Left colon (tissue), 2 donors: ENCODE measurements at places on chromosomes 6 and 20.

- DNase-seq = peak; percentile 61
These were observed 43.6 kb downstream of the C6orf15 start for GRCh38 chr6:31068669-31069340.

DNA sequence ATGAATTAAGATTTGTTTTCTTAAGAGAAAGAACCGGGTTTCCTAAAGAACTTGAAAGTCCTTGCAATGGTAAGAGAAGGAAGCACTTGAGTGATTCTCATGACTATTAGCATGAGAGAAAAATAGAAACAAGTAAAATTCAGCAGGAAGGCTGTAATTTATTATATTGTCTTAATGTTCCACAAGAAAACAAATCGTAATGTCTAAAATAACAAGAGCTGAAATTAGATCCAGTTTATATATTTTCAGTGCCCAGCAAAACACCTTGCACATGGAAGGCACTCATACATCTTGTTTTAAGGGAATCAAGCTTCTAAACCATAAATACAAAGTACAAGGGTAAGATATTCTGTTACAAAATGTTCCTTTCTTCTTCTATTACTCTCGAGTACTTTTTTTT, 229.4 kb upstream of the PLN start:
- no peak for DNase-seq

DNA sequence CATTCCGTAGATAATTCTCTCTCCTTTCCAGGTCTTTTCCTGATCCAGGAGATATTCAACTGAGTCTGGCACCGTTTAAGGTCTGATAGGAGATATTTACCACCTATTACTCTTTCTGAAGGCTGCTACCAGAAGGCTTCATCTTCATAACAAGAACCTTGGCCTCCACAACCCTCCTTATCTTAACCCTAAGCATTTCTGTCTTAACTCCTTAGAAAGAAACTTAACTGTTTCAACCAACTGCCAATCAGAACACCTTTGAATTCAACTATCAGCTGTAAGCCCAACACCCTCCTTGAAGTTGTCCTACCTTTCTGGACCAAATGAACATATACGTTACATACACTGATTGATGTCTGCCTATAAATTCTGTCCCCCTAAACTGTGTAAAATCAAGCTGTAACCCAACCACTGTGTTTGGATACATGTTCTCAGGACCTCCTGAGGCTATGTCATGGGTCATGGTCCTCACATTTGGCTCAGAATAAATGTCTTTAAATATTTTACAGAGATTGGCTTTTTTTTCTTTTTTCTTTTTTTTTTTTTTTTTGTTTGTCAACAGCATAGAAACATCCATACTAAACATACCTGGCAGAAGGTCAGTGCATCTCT, 6.6 kb upstream of the TNFAIP3 start:
- no peak for DNase-seq

DNA sequence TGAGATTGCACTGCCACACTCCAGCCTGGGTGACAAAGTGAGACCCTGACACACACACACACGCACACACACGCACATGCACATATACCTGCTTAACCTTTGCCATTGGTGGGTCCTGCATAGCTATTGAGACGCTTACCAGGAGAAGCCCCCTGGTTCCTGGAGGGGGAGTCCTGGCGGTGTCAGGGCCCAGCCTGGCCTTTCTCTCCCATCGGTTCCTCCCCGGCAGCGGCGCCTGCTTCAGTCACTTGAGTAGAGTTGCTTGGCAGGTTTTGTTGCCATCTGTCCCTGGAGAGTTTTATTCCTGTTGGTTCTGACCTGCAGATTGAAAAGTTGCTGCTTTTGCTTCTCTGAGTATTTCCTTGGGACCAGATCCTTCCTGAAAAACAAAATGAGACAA, 20.6 kb upstream of the FAM209A start:
- DNase-seq = no peak

- DNase-seq = no peak
These were observed 13.8 kb downstream of the MARCKS start for GRCh38 chr6:113870917-113871316.

GRCh38 chr6:106519460-106520394, 109.6 kb downstream of the RTN4IP1 start:
- peak; percentile 45 for DNase-seq

- DNase-seq = no peak
These were observed 219.6 kb upstream of the CHD6 start for GRCh38 chr20:41837669-41838224.

- DNase-seq = peak; percentile 84
These were observed 59.2 kb downstream of the TRAM2 start for GRCh38 chr6:52517502-52518278.

DNA sequence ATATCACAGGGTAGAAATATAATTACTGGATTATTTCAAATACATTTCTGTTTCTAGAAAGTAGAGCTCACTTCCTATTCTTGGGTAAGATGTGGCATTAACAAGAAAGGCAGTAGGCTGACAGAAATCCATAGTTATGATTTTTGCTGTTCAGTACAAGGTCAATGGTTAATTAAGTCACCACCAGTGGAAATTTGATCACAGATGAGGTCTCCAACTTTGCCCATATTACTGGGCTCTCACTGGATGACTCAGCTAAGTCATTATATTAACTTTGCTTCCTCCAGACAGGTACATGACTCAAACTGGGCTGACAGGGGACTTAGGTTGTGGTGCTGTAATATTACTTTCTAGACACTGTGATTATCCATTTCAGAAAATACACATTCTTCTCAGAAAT, 212.4 kb downstream of the GRIK2 start:
- no peak for DNase-seq

GRCh38 chr6:33980176-33981175, 165.4 kb downstream of the GRM4 start:
- peak; percentile 9 for DNase-seq

- no peak for DNase-seq
These were observed 231.2 kb upstream of the PLN start for GRCh38 chr6:118316796-118317384.

DNA sequence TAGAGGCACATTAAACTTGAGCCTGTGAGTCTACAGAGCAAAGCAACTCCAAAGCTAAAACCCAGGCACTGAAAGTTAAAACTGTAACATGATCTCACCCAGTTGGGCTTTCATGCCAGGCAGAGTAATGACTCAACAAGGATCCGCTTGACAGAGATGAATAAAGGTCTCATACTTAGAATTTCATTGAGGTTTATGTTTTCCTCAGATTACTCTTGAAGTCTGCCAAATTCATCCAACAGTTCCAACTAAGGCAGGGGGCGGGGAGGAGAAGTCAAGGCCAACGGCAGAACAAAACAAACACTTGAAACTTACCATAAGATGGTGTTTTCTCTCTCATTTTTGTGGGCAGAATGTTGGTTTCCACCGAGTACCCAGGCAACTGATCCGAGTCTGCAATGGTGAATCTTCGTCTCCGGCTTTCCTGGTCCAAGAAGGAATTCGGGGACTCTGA, 54.0 kb upstream of the IPCEF1 start:
- no peak for DNase-seq

- DNase-seq = no peak
These were observed 350.1 kb upstream of the TSHZ2 start for GRCh38 chr20:52622081-52622480.

DNA sequence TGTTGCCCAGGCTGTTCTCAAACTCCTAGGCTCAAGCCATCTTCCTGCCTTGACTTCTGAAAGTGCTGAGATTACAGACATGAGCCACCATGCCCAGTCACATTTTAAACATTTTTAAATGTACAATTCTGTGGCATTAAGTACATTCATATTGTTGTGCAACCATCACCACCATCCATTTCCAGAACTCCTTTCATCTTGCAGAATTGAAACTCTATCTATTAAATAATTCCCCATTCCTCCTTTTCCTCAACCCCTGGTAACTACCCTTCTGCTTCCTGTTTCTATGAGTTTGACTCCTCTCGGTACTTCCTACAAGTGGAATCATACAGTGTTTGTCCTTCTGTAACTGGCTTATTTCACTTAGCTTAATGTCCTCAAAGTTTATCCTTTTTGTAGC, 103.8 kb upstream of the NAA20 start:
- DNase-seq = no peak

DNA sequence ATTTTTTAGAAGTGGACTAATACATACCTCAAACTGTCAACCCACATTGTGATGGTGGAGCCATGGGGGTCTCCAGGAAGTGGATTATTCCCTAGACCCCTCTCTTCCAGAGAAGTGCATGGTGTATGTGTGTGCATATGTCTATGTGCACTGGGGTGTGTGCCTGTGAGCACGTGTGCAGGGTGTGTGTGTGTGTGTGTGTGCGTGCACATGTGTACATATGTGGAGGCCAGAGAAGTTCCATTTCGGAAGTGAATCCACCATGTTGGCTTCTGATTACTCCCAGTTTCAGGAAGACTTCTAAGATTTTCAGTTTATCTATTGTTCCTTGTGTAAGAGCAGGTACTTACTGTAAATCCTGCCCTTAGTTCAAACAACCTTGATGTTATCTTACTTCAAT, 208.5 kb upstream of the SULF2 start:
- no peak for DNase-seq
